ENCODE measurements at places on chromosomes 13 and 19. TPM values are rescaled to one million over a fixed set of nuclear protein-coding genes. Genes with fewer than 3 reads are reported as not detected.

Gene SPTBN4
- 4.3 TPM for polyA plus RNA-seq

Gene ZNF749
- polyA plus RNA-seq = 1.9 TPM

Gene DACH1
- 1.3 TPM for polyA plus RNA-seq

Gene SOX1
- not detected for polyA plus RNA-seq

Gene GGACT
- 0.63 TPM for polyA plus RNA-seq

Gene MTUS2
- polyA plus RNA-seq = 40.2 TPM

Gene PODNL1
- 1.9 TPM for polyA plus RNA-seq

Gene ZNF763
- polyA plus RNA-seq = 2.8 TPM

Gene B3GNT3
- polyA plus RNA-seq = not detected

Gene UPF3A
- polyA plus RNA-seq = 36.3 TPM

Gene LGI4
- 35.6 TPM for polyA plus RNA-seq

Gene CYP4F3
- 0.02 TPM for polyA plus RNA-seq

Gene SERPINE3
- polyA plus RNA-seq = not detected

Gene TMEM38A
- polyA plus RNA-seq = 13.5 TPM

Gene SIAH3
- polyA plus RNA-seq = not detected

Gene CYP4F12
- 6.3 TPM for polyA plus RNA-seq

Gene MADCAM1
- 0.27 TPM for polyA plus RNA-seq

Gene SYMPK
- polyA plus RNA-seq = 23.5 TPM

Gene ZNF480
- polyA plus RNA-seq = 13.4 TPM

Gene EFNB2
- polyA plus RNA-seq = 10.7 TPM

Gene F7
- not detected for polyA plus RNA-seq

Gene ADGRL1
- polyA plus RNA-seq = 20.1 TPM

Gene F10
- 44.9 TPM for polyA plus RNA-seq

Gene FAM124A
- polyA plus RNA-seq = 4.2 TPM

Gene SLC10A2
- polyA plus RNA-seq = not detected

Gene SIGLEC5
- not detected for polyA plus RNA-seq

Gene NAPSA
- polyA plus RNA-seq = 0.72 TPM

Gene ADGRE3
- not detected for polyA plus RNA-seq

Gene SIGLEC11
- polyA plus RNA-seq = 0.86 TPM

Gene NLRP9
- polyA plus RNA-seq = not detected

Gene TTYH1
- 3.6 TPM for polyA plus RNA-seq

Gene KLF12
- polyA plus RNA-seq = 2.5 TPM

Gene APOC4
- polyA plus RNA-seq = not detected

Gene TNNT1
- polyA plus RNA-seq = 34.8 TPM

Gene CLEC4G
- 0.32 TPM for polyA plus RNA-seq

Gene KL
- polyA plus RNA-seq = 0.95 TPM

Gene FAM216B
- polyA plus RNA-seq = 10.5 TPM

Gene ZNF726
- polyA plus RNA-seq = 0.41 TPM

Gene TMEM221
- polyA plus RNA-seq = 0.43 TPM

Gene KASH5
- not detected for polyA plus RNA-seq

Gene CALR3
- polyA plus RNA-seq = not detected

Gene OLFM4
- 0.52 TPM for polyA plus RNA-seq

Gene CEACAM20
- not detected for polyA plus RNA-seq

Gene CEACAM4
- 0.16 TPM for polyA plus RNA-seq

Gene ZNF541
- 0.20 TPM for polyA plus RNA-seq

Gene HIF3A
- 94.7 TPM for polyA plus RNA-seq

Gene PDS5B
- polyA plus RNA-seq = 5.5 TPM

Gene MEDAG
- 7.3 TPM for polyA plus RNA-seq

Gene SIN3B
- 22.6 TPM for polyA plus RNA-seq

Gene PCDH9
- polyA plus RNA-seq = 5.1 TPM

Gene CYP2F1
- not detected for polyA plus RNA-seq

Gene F2RL3
- polyA plus RNA-seq = 3.0 TPM

Gene RAB11B
- polyA plus RNA-seq = 157 TPM

Gene SIGLEC12
- polyA plus RNA-seq = 0.05 TPM

All from right cardiac atrium (tissue), 5 donors.